CD4-positive, alpha-beta T cell treated with Interleukin-21 for 1 hour (primary cell): ENCODE measurements at places on chromosomes 3 and 15.

GRCh38 chr3:195899701-195900435, 8.5 kb downstream of the TNK2 start:
- DNase-seq: no peak

GRCh38 chr15:55789066-55789660, 46.2 kb upstream of the PRTG start:
- peak; percentile 40 for DNase-seq

- DNase-seq: no peak
These were observed 22.0 kb downstream of the COLQ start for GRCh38 chr3:15499536-15499935.

GRCh38 chr15:70258369-70259027, 160.8 kb upstream of the TLE3 start:
- DNase-seq: peak; percentile 53

DNA sequence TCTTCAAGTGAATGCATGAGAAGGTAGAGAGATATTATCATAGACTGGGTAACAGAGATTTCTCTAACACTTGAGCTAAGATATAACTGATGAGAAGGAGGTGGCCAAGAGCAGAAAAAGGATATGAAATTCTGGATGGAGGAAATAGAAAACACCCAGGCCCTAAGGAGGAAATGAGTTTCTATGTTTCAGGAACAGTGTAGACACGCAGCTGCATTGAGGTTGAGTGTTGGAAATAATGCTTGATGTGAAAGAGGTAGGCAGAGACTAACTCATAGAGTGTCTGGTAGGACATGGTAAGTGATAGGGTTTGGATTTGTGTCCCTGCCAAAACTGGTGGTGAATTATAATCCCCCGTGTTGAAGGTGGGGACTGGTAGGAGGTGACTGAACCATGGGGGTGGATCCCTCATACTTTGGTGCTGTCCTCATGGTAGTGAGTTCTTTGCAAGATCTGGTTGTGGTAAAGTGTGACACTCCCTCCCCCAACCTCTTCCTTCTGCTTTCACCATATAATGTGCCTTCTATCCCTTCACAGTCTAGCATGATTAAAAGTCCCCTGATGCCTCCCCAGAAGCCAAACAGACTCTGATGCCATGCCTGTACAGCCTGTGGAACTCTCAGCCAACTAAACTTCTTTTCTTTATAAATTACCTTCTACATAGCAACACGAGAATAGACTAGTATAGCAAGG, 787.3 kb downstream of the EDEM1 start:
- no peak for DNase-seq

- DNase-seq: no peak
These were observed 192.2 kb upstream of the TPM1 start for GRCh38 chr15:62850318-62850717.

GRCh38 chr3:63961891-63962290, 49.7 kb upstream of the SCAANT1 start:
- peak; percentile 80 for DNase-seq

DNA sequence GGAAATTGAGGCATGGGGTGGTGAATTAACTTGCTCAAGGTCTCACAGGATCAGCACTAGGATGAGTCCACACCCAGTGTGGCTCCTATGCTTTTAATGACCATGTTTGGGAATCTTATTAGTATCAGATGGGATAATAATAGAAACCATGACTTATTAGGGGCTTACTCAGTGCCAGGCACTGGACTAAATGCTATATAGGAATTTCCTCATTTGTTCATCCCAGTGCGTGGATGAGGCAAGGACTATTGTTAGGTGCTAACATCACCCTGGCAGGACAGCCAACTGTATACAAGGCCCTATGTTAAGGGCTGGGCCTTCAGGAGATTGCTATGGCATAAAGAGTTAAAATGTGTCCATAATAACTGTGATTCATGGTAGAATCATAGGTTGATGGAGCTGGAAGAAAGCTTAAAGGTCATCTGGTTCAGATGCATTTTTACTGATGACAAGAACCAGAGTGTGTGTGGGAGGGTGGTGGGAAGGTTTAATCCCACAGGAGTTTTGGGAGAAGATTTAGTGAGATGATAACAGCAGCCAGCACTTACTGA, 4.7 kb upstream of the FEM1B start:
- no peak for DNase-seq

DNA sequence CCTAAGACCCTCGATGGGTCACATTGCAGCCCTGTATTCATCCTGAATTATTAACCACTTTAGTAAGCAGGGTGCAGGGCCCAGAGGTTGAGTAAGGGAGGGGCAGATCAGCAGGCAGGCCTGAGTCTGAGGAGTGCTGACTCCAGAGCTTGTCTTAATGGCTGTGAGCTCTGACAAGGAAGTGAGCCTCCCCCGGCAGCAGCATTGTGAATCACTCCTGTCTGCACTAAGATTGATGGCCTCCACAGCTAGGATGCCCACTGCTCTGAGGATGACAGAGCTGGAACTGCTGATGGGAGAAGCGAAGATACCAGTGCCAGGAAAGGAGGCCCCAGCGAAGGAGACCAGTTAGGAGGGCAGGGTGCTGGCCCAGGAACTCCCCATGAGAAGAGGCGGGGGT, 46.5 kb upstream of the CCDC174 start:
- DNase-seq: no peak

GRCh38 chr3:107323723-107324122, 53.5 kb upstream of the CCDC54 start:
- DNase-seq: no peak

DNA sequence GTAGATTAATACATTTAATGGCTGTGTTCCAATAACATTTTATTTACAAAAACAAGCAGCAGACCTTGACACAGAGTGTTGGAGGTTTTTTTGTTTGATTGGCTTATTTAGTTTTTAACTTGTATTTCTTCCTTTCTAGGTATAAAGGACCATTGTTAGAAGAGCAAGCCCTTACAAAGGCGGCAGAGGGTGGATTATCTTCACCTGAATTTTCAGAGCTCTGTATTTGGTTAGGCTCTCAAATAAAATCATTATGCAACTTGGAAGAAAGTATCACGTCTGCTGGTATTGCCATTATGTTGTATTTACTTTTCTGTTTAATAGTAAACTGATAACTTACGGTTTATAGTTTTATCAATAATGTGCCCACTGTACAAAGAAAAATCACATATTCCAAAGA, 10.0 kb downstream of the FAM98B start:
- no peak for DNase-seq

- DNase-seq: no peak
These were observed 41.9 kb upstream of the SPESP1 start for GRCh38 chr15:68888419-68888818.

DNA sequence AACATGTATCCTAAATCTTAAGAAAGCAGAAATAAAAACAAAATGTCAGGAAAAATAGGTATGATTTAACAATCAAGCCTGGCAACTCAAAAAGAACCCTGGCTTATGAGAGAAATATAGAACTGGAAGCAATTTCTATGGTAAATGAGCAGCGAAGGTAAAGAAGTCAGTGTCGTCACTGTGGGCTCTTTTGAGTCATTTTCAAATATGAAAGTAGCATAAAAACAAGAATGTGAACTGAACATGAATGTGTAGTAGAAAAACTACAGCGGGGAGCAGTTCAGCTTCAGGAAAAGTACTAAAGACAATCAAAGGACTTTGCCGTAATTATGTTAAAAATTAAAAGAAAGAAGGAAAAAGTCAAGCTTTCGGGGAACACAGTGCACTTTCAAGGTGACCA, 17.5 kb downstream of the LSG1 start:
- DNase-seq: no peak

- DNase-seq: no peak
These were observed 547.3 kb downstream of the MECOM start for GRCh38 chr3:169116056-169116693.

- no peak for DNase-seq
These were observed 230.0 kb downstream of the XXYLT1 start for GRCh38 chr3:195040773-195041520.
